Stimulated activated effector memory CD8-positive, alpha-beta T cell treated with anti-CD3 and anti-CD28 coated beads, Interleukin-12 subunit alpha, Interleukin-12 subunit beta, amount 100 ng/mL, for 72 hours (primary cell): ENCODE measurements at places on chromosomes 3 and 15.

GRCh38 chr15:52790169-52790708 lies at the start of gene ONECUT1:
TSS of gene ONECUT1 (minus strand) at chr15:52790336. CDS start at chr15:52789884, 452 bp downstream.
- peak; percentile 54 for DNase-seq

GRCh38 chr3:154482507-154482906 lies 52.5 kb upstream of the GPR149 start:
- no peak for DNase-seq

- no peak for DNase-seq
Measured at GRCh38 chr3:30915782-30916181, 21.3 kb upstream of the GADL1 start.

DNA sequence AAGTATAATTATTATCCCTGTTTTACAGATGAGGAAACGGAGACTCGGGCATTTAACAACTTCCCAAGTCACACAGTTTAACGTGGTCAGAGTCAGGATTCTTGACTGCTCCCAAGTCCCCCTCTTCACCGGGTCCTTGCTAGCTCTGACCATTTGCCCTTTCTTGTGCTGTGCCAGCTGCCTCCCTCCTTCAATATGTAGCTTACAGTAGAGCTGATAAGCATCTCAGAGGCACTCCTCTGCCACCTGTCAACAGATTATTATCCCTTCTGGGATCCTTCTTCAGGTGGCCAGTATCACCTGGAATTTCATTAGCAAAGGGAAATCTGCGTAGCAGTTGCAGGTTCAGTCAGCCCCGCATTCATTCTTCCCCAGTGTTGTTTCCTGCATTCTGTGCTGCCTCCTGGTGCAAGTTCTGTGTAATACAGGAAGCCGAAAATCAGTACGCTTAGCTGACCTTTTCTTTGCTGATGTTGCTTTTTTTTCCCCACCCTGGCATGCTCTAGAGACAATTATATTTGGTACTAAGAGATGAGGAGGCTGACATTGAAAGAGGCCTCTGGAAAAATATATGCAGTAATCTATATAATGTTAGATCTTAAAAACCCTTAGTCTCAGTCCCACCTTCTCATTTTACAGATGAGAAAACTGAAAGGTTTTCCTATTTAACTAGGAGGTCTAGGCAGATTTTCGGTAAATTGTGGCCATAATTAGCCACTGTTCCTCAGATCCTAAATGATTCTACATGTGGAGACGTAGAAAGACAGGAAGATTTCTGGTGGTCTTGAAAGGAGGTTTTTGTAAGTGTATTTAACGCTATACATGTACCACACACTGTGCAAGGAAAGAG lies 24.8 kb downstream of the TMOD2 start:
- DNase-seq: peak; percentile 17

GRCh38 chr3:37397396-37397795 lies 223.0 kb upstream of the LRRFIP2 start:
- DNase-seq: no peak

GRCh38 chr3:56125358-56126005 lies 342.8 kb downstream of the ERC2 start:
- no peak for DNase-seq

GRCh38 chr3:112407888-112408702 lies 75.1 kb downstream of the CD200 start:
- no peak for DNase-seq

- no peak for DNase-seq
Measured at GRCh38 chr3:78496501-78496900, 1271.3 kb downstream of the ROBO1 start.

GRCh38 chr3:100665230-100665629 lies 44.1 kb upstream of the TFG start:
- DNase-seq: no peak

DNA sequence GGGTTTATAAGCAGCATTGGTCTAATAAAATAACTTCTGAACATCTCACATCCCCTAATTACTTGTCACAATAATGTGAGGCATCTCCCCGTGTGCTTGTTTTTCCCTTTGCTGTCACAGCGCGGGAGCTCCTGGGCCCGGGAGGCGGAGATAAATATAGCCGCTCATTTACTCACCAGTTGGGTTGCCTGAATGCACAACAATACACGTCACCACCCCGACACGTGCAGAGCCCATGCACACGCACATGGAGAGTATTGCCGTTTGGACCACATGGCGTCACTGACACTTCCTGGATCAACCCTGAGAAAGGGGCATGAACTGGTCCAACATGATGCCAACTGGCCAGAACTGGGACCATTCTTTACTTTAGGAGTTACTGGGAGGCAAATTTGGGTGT lies 76.2 kb downstream of the MRPL46 start:
- DNase-seq: no peak

DNA sequence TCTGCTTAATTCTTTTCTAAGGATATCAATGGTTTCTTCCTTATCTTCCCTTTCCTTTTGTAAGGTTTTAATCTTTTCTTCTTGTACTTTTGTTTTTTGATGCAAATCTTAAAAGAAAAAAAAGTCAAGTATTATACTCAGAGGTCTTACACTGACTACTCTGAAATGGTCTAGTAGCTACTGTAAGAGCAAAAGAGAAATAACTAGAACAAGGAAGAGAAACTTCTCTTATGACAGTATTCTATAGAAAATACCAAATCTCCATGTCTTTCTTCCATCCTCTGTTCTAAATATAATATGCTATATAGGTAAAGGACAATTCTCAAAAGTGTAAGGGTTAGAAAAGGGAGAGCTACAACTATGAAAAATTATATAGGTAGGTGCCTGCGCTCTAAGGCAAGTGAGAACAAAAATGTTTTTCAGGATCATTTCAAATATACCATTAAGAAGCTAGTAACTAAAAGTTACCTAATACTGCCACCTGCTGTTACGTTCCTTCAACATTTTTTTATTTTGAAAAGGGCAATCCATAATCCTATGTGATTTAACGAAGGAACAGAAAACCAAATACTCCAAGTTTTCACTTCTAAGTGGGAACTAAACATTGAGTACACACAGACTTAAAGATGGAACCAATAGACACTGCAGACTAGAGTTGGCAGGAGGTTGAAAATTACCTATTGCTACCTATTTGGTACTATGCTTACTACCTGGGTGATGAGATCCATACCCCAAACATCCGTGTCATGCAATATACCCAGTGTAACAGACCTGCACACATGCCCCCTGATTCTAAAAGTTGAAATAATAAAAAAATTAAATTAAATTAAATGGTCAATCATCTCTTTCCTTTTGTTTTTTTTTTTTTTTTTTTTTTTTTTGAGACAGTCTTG lies 36.7 kb downstream of the CIP2A start:
- DNase-seq: no peak

DNA sequence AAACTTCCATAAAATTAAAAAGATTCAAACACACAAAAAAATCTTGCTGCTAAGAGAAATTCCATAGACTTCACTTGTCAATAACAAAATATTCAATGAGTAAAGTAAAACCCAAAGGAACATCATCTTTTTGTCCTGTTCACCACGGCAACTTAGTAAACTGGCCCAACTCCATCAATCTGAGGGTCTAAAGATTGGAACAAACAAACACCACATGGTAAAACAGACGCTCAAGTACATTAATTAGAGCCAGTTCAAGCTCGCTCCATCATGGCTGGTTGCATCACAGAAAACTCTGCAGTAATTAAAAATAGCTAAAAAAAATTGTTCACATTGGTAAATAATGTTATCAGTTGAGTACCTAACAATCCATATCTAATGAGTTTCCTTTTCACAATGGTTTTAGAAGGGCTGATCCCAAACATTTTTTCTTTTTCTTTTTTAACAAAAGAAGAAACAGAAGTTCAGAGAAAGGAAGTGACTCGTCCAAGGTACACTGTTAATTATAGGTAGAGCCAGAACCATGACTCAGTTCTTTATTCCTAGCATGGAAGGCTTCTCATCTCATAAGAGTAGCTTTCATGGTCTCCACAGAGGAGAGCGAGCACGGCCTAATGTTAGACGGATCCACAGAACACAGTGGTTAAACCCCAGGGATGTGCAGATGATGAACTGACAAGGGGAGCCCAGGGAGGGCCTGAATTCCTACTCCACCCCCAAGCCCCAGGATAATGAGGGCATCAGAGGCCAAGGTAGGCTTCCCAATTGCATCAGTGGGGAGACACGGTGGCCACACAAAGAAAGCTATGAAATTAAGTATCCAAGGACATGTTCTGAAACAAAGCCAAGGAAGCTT lies 79.2 kb upstream of the ARHGEF3 start:
- no peak for DNase-seq

DNA sequence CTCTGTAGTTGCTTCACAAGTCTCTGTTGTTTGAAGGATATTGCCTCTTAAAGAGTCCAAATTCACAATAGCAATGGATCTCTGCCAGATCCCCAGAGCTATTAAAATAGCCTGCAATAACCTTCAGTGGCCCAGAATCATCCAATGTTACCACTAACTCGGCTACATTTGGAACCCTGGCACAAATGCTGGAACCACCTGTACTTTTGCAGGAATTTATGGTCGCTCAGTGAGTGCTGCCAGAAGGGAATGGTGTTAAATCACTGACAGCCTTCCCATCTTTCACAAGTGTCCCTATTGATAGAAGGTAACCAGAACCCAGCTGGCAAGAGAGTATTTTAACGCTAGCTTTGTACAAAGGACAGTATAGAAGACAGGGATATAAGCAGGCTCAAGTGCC lies 298.8 kb upstream of the PLSCR5 start:
- DNase-seq: no peak

DNA sequence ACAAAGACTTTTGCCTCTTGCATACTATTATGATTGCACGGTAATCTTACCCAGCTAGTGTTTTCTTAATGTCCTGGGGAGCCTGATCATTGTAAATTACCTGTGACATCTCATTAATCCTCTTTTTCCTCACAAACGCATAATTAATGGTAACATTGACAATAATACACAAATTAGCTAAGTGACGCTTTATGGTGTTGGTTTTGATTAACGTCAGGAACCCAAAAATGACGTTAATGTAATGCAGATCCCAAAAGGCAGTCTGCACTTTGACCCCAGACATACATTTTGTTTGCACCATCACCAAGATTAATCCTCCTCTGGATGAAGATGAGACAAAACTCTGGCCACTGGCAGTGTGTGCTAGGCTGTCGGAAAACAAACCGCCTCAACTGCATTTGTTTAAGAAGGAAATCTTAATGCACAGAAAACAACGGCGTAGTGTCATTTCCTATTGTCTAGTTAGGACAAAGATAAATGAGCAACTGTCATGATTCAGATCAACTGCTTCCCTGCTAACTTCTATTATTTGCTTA lies 83.9 kb upstream of the CDIN1 start:
- no peak for DNase-seq

- DNase-seq: no peak
Measured at GRCh38 chr15:33311312-33311971, 675 bp downstream of the RYR3 start.

DNA sequence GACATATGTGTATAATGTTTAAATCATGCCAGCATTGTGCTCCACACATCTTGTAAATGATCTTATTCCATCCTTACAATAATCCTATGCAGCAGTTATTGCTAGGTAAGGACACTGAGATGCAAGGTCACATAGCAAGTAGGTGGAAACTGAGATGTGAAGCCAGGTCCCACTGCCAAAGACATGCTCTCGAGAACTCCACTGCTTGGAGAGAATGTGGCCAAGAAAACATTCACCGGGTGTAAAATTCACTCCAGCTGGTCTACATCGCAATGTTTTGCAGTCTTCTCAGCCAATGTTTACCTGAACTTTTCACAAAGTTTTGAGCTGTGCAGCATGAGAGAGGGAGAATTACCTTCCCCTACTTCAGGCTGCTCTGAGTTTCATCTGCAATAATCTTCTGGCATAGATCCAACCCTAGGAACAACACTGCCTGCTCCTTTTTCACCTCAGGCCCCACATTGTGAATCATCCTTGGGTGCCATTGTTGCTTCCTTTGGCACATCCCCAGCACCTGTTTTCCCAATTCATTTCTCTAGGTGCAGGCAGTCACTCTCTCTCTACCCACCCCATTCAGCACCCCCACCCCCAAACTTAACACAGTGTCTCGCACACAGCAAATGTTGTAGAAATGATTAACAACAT lies 53.5 kb upstream of the PRTG start:
- no peak for DNase-seq

GRCh38 chr3:55524565-55525244 lies 37.6 kb upstream of the WNT5A start:
- DNase-seq: no peak

DNA sequence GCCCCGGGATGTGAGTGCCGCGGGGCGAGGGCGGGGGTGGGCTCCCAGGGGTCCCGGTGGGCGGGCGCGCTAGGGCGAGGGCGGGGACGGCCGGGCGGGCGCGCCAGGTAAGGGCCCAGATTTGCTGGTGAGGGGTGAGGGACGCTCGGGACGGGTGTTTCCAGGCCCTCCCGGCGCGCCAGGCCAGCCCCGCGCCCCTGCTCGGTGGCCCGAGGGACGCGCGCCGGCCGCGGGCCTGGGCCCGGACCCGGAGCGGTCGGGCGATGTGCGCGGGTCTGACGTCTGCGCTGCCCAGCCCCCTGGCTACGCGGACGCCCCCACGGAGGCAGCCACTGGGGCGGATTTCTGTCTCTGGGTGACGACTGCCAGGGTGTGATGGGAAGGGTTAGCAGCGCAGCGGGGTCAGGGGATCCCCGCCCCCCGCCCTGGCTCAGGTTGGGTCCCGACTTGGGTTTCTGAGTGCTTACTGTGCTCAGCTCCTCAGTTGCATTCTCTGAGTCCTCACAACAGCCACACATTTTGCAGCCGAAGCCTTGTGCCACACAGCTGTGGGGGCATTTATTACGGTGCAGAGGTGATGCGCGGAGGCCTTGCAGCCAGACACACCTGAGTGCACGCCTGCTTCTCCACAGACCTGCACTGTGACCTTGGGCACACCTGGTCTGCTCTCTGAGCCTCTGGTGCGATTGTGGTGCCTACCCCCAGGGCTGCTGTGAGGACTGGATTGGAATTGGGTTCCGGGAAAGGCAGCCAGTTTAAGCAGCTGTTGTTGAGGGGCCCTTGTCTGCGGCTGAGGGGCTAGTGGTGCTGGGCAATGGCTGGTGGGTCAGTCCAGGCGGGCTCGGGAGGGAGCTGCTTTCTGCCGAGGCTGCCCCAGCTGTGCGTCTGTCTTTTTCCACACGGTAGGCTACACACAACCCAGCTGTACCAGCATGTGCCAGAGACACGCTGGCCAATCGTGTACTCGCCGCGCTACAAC lies 523 bp downstream of the HDAC11 start:
- peak; percentile 64 for DNase-seq

GRCh38 chr3:187571701-187572100 lies 98.5 kb downstream of the SST start:
- no peak for DNase-seq
